ENCODE measurements at places on chromosomes 12 and 14.
A peak's percentile ranks its signal among the peaks of the same experiment; 100 is the strongest.

- DNase-seq, result peak; percentile 79
Observed at GRCh38 chr12:121858662-121859572, at the start of gene HPD. HPD (minus strand) TSS chr12:121858859; CDS start chr12:121858823, 36 bp downstream.

- DNase-seq, result no peak
Observed at GRCh38 chr12:105814283-105814682, 324.5 kb downstream of the NUAK1 start.

DNA sequence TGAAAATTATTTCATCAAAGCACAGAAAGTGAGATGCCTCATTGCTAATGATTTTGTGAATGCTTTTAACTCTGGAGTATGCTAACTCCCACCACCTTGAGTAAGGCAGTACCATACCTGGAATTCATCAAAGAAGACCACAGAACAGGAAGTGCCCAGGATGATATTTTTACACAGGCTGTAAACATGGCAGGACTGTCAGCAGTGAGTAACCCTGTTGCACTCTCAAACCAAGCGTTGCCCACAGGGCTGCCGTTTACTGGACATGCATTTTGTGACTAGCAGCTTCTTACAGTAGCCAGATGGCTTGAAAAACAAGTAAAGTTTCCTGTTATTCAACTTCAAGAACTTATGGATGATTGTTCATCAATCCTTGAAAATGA lies 42.4 kb downstream of the RALGAPA1 start:
- no peak for DNase-seq

DNA sequence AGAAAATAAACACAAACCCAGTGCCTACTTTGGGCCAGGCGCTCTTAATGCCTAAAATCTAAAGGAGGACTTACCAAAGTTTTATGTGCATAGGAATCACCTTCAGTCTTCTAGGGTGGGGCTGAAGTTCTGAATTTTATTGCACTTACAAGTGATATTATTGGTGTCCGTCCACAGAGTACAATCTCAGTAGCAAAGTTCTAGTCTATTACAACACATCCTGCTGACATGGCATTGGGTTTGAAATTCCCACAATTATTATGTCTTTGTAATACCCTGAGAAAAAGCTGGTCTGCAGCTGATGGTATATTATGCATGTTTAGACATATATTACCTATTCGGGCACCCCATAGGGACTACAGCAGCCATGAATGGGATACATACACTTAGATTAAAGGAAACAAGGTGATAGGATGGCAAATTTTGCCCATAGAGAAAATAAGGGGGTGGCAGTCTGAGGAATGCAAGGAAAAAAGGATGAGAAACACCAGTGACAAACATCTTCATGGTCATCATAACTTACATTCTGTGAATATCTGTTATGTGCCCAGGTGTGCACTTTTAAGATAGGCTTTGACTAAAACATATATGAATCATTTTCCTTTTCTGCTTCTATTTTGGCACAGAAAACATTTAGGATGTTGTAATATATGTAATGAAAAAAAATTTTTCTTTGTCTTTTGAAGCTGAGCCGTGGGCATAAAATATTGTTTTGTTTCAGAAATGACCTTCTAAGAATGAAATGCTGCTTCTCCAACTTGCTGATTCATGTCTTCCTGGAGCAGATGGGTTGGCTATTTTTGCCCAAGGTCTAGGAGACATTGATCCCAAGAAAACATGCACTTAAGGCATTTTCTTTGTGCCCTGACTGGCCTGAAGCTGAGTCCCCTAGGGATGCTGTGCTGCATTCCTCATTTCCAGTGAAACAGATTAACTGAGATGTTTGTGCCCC lies 27.2 kb upstream of the ALG10 start:
- DNase-seq, result no peak

GRCh38 chr14:53190938-53191337 lies 37.8 kb upstream of the DDHD1 start:
- DNase-seq, result no peak

GRCh38 chr12:69509904-69510827 lies 40.0 kb downstream of the FRS2 start:
- no peak for DNase-seq

- no peak for DNase-seq
Observed at GRCh38 chr14:103209506-103209905, 86.2 kb downstream of the TNFAIP2 start.

- no peak for DNase-seq
Observed at GRCh38 chr12:62827042-62827441, 107.9 kb downstream of the PPM1H start.

DNA sequence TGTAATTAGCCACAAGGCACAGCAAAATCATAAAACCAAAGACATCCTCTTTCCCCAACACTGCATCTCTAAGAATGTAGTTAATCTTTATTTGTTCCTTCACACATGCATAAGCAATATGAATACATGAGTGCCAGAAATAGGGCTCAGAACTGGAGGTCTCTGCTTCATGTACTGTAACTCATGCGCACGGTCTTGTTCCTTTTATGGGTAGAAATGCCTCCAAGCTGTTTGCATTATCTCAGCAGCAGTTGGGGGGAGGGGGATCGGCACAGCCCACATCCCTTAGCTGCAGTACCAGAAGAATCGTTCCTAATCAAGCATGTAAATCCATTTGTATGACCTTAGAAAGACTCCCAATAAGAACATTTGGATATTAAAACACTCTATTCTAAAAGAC lies 20.0 kb downstream of the RHOJ start:
- DNase-seq, result no peak

GRCh38 chr12:78863482-78864402 lies 832 bp upstream of the SYT1 start:
- peak; percentile 32 for DNase-seq

DNA sequence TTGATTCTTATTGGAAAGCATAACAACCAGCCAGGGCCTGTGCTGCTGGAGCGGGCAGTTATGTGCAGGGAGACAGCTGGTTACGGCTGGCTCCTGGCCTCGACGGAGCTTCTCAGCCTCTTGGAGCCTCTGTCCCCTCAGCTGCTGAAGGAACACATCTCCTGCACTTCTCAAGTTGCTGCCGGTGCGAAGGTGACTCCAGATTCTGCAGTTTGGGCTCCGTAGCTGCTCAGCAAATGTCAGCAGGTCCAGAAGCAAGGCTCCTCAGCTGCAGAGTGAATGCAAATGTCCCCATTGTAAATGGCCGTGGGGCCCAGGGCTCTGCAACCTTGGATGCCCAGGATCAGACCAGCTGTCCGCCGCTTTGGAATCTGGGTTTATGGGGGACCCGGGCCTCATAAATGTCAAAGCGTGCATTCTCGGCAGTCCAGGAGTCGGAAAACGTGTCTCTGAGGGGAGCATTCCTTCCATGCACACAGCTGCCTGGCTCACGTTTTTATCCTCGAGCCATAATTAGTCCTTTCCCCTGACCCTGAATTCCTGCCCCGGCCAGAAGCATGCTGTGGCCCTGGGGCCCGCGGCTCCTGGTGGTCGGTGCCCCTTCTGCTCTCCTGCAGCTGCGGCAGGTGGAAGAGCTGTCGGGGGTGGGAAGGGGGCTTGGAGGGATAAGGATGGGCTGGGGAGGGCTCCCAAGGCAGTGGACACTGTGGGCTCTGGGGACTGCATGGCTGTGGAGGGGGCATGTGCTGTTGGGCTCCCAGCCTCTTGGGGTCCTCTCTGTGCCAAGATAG lies 106.0 kb downstream of the KIF26A start:
- no peak for DNase-seq

DNA sequence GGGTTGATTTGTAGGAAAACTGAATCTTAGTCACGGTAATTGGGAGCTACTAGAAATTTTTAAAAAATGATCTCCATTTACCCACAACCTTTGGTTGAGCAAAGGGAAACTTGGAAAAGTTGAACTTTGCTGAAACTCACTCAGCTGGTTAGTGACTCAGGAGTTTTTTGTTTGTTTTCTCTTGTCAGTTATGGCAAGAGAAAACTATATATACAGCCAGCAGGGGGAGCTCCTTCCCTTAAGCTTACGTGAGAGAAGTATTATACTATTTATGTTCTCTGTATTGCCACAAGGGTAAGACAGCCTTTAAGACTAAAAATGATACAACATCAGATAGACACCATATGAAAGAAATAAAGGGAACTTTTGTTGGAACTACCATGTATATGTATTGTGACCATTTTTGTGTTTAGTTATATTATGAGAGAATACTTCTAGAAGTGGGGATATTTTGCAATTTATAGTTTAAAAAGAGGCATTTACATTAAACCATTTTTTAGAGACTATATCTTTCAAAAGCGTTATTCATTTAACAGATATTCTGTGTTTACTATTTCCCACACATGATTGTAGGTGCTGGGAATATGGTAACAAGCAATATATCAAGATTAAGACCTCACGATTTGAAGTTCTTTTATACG lies 28.1 kb upstream of the TBC1D30 start:
- DNase-seq, result peak; percentile 86
